ENCODE measurements at places on chromosomes 7 and 10.

DNA sequence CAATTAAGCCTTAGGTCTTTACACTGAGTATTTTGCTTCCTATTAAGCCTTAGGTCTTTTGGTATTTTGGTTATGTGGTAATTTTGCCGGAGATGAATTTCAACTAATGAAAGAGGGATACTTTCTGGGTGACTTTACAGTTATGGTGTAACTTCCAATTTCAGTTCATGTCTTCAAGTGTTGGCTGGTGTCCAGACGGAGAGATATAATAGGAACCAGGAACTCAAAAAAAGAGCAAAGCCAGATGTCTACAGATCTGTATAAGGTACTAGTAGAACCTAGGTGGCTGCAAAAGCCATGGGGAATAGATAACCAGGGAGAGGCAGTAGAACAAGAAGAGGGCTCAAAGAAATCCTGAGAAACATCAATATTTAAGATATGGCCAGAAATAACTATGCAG is 12.3 kb downstream of the ERCC6 start:
- DNase-seq = no peak

- no peak for DNase-seq
Measured at GRCh38 chr10:125273023-125273422, 112.7 kb upstream of the CTBP2 start.

DNA sequence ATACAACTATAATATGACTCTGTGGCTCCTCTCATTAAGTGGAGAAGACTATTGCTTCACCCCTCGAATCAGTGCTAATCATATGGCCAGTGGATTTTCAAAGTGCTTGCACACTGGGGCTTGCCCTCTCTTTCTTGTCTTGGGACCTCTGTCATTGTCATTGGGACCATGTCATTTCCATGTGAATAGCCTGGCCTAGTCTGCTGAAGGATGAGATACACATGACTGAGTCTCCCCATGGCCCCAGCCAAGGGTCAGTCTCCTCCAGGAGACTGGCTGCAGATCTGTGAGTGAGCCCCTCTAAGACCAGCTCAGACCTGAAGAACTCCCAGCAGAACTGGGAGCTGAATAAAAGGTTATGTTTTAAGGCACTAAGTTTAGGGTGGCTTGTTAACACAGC is 39.5 kb downstream of the PKD1L1 start:
- DNase-seq = no peak

- DNase-seq = no peak
Measured at GRCh38 chr10:52756966-52757365, 15.6 kb downstream of the MBL2 start.

DNA sequence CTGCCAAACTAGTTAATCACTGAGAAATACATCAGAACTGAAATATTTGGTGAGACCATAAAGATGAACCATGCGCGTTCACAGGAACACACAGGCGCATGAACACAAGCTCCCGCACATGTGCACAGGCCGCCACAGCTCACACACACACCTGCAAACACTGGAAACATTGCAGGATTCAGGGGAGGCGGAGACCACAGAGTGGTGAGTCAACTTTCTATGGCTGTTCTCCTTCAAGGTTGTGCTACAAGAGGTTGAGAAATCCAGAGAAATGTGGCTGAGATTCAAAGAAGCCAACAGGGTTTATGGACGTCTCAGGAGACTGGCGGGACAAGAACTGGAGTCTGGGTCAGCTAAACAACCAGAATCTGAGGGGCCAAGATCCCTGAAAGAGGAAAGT is 17.8 kb downstream of the ESYT2 start:
- peak; percentile 72 for DNase-seq

GRCh38 chr7:91894781-91895480 is 14.4 kb upstream of the MTERF1 start:
- DNase-seq = no peak

DNA sequence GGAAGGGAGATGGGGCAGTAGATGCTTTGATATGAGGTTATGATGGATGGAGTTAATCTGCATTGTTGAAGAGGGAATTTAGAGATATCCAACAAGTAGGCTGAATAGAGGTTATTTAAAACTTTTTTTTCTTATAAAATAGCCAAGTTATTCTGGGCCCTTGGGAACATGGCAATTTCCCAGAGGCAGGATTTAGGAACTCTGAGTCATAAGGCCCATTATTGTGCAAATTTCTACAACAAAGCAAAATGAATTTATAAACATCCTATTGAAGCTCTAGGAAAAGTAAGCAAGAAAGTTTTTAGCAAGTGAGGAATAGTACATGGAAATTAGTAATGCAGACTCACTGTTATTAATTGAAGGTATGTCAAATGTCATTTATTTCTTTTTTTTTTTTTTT is 160.9 kb upstream of the NPY start:
- no peak for DNase-seq

GRCh38 chr7:149238051-149238450 is 1.4 kb upstream of the ZNF212 start:
- DNase-seq = no peak

- DNase-seq = no peak
Measured at GRCh38 chr7:37732253-37732652, 48.7 kb downstream of the GPR141 start.

- no peak for DNase-seq
Measured at GRCh38 chr10:51090190-51090589, 15.9 kb downstream of the PRKG1 start.

DNA sequence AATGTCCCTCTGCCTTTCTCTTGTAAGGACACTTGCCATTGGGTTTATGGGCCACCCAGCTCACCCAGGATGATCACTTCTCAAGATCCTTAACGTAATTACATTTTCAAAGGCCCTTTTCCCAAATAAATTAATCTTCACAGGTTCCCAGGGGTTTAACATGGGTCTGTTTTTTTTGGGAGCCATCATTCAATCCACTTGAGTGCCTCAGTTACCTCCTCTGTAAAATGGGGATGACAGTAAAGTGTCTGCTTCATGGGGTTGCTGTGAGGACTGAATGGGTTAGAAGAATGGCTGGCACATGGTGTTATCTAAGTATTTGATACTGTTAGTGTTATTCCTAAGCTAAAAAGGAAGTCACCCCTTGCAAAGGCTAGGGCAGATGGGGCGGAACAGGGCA is 7.4 kb downstream of the C10orf105 start:
- DNase-seq = no peak

- no peak for DNase-seq
Measured at GRCh38 chr10:126839094-126839761, 66.0 kb upstream of the DOCK1 start.

GRCh38 chr10:80177781-80178636 is 27.3 kb downstream of the ANXA11 start:
- no peak for DNase-seq

GRCh38 chr7:108054537-108054936 is 51.6 kb upstream of the LAMB1 start:
- DNase-seq = no peak

- DNase-seq = no peak
Measured at GRCh38 chr7:141928146-141928844, 12.1 kb downstream of the OR9A4 start.

DNA sequence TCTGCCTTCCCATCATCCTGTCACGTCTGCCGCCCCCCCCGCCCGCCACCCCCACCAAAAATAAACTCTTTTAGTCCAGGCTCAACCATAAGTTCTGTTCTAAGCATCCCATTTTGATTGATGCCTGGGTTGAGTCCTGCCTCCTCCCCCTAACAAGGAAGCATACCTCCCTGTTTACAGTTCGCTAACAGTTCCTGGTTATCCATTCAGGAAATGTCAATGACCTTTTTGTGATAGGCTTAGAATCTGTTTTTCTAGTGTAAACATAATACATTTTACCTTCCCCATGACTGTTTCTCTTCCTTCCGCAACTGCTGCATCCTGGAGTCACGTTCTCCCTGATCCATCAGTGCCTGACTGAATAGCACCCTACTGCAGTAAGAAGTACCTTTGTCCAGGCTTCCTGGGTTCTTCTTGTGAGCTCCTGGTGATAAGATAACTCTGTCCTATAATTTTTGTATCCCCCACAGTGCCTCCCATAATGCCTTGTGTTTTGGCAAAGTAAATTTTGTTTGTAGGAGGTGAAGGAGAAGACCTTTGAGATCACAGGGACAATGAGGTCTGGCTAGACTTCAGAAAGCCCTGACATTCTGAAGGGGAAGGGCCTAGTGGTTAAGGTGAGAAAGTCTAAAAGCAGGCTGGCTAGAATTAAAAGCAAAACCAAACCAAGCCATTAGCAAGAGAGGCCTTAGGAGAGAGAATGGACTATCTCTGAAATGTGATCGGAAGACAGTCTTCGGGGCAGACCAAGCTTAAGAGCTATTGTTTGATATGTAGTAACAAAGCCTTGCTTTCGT is 7.3 kb downstream of the AGFG2 start:
- DNase-seq = no peak

GRCh38 chr7:31796375-31796774 is 109.4 kb downstream of the PPP1R17 start:
- no peak for DNase-seq

- no peak for DNase-seq
Measured at GRCh38 chr10:112792487-112793201, 157.4 kb upstream of the TCF7L2 start.

- no peak for DNase-seq
Measured at GRCh38 chr7:158165711-158166110, 421.9 kb downstream of the PTPRN2 start.

- no peak for DNase-seq
Measured at GRCh38 chr10:49325916-49326783, 27.2 kb downstream of the C10orf71 start.

GRCh38 chr10:62491597-62491996 is 117.4 kb downstream of the ZNF365 start:
- DNase-seq = no peak

DNA sequence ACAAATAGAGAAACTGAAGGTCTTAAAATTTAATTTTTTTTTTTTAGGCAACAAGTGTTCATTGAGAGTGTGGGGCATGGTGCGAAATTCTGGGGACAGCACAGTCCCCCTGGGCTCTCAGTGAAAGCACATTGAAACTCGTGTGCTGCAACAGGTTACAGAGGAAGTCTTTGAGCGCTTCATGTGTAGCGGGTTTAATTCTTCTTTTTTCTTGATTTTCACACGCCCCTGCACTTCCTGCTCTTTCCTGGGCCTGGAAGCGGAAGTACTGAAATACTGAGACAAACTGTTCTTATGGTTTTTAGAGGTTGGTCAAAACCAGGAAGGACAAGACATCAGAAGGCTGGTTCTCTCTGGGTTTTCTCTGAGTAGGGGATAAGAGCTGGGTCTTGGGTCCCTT is 203.5 kb downstream of the PTEN start:
- no peak for DNase-seq

DNA sequence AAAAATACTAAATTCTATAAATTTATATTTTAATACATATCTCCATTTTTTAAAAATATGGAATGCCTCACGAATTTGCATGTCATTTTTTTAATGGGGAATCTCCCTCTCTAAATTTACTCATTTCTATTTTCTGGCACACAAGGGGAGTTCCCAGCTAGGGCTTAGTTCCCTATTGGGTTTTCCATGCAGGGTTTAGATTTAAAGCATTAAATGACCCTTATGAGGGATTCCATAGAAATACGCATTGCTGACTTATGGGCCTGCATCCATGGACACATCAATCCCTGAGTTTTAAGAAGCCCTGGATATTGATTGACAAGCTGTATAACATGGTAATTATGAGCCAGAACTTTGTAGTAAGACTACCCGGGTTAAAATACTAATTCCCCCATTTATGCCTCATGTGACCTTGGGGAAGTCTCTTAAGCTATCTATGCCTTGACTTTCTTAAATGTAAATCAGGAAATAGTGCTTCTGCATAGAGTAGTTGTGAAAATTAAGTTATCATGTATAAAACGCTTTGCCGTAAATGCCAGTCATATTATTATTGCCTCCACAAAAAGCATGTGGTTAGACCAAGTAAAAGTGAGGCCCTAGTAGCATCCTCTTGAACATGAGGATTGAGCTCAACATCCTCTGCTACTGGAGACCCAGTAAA is 78.8 kb upstream of the ANKRD1 start:
- DNase-seq = no peak

- DNase-seq = no peak
Measured at GRCh38 chr10:11789306-11789705, 33.9 kb upstream of the PROSER2 start.

DNA sequence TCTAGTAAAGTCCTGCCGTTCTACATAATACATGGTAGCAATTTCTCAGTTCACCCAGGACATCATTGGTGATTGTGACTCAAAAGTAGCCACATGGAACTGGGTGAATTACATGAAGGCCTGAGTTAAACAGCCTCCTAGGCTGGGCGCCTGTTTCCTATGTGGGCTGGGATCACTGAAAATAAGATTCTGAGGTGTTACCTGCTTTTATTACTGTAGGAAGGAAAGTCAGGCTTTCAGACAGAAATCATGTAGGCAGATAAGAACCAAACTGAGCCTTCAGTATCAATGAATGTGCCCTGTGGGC is 160.4 kb downstream of the CAMK1D start:
- DNase-seq = no peak

Data from activated naive CD4-positive, alpha-beta T cell treated with anti-CD3 and anti-CD28 coated beads, Interleukin-2, amount 50 U/mL, for 16 hours (primary cell).